Endodermal cell (in vitro differentiated cells): ENCODE measurements at places on chromosomes 2 and 18. TPM values are rescaled to one million over a fixed set of nuclear protein-coding genes. Genes with fewer than 3 reads are reported as not detected.

The UPP2 gene
- not detected in 3 replicates for total RNA-seq

The TLX2 gene
- 0.27 to 0.53 TPM in 2 of 3 replicates, not detected in the other for total RNA-seq

The STARD6 gene
- not detected in 2 replicates for total RNA-seq

The SCTR gene
- 0.20 and 0.36 TPM in 2 replicates for total RNA-seq

The SULT1C4 gene
- 2.7 and 3.5 TPM in 2 replicates for total RNA-seq

The ALPI gene
- not detected in 2 replicates for total RNA-seq

The GAREM2 gene
- 8.1 and 9.2 TPM in 2 replicates for total RNA-seq

The HSBP1L1 gene
- total RNA-seq: 2.7 and 2.8 TPM in 2 replicates

The CFC1 gene
- total RNA-seq: 0.93 to 1.4 TPM in 2 of 3 replicates, not detected in the other

The OSR1 gene
- 0.17 to 0.59 TPM in 2 of 3 replicates, not detected in the other for total RNA-seq

The CREG2 gene
- 0.49 TPM in 1 of 3 replicates, not detected in the others for total RNA-seq

The REG3A gene
- total RNA-seq: not detected in 2 replicates

DNA sequence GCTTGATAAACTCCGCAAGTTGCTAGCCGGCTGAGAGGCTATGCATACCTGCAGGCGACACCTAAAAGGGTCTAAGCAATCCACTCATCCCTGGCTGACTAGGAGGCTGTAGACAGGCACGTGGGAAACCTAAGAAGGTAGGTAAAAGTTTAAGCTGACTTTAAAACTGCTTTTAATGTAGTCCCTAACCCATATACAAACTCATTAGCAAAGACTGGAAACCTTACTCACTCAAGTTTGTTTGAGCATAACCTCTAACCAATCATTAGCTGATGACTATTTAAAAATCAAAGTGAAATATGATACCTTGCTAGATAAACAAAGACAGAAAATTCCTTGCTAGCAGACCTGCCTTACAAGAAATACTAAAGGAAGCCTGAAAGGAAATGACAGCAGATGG, 106.4 kb downstream of the EXOC6B start:
- peak; percentile 72 for DNase-seq

- no peak for DNase-seq
These were observed 7.5 kb upstream of the ZNF516 start for GRCh38 chr18:76502551-76502950.

GRCh38 chr2:170224692-170225294, 46.8 kb downstream of the MYO3B start:
- no peak for DNase-seq

- no peak for DNase-seq
These were observed 73.0 kb upstream of the TTN start for GRCh38 chr2:178880257-178880656.

- DNase-seq: no peak
These were observed 152.5 kb downstream of the CLIP4 start for GRCh38 chr2:29267720-29268119.

DNA sequence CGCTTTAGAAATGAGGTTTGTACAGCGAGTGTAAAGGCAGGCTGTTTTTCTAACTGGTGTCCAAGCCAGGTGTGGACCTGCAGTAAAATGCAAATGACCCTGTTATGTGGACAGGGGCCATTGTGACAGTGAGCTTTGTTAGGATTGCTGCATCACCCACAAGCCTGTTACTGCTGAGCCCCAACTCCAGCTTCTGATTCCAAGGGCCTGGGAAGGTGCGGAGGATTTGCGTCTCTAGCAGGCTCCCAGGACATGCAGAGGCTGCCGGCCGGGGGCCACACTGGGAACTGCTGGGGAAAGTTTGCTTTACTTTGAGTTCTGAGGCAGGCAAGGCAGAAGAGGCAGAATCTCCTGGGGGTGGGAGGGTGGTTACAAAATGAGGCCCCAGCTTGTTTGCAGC, 164.1 kb downstream of the GLI2 start:
- DNase-seq: peak; percentile 73

- peak; percentile 50 for DNase-seq
These were observed 104.4 kb upstream of the CDC42EP3 start for GRCh38 chr2:37775908-37776250.

- DNase-seq: no peak
These were observed 108.4 kb downstream of the MRO start for GRCh38 chr18:50711386-50711785.

DNA sequence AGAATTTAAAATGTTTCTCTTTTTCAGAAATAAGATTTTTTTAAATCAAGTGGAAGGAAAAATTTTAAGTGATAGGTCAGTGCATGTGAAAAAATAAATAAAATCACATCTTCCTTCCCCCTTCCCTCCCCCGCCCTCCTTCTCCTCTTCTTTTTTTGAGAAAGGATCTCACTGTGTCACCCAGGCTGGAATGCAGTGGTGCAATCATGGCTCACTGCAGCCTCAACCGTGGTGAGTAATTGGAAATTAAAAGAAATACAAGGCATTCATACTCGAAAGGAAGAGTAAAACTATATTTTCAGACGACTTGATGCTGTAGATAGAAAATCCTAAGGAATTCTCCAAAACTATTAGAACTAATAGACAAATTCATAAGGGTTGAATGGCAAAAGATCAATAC, 16.9 kb upstream of the CRACDL start:
- DNase-seq: no peak

DNA sequence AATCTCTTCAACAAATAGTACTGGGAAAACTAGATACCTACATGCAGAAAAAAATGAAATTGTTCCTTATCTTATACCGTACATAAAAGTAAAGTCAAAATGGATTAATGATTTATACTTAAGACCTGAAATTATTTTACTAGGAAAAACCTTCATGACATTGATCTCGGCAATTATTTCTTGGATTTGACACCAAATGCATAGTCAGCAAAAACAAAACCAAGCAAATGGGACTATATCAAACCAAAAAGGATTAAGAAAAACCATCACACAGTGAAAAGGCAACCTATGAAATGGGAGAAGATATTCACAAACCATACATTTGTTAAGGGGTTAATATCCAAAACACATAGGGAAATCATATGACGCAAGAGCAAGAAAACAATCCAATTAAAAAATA, 433.6 kb downstream of the LRATD1 start:
- no peak for DNase-seq

DNA sequence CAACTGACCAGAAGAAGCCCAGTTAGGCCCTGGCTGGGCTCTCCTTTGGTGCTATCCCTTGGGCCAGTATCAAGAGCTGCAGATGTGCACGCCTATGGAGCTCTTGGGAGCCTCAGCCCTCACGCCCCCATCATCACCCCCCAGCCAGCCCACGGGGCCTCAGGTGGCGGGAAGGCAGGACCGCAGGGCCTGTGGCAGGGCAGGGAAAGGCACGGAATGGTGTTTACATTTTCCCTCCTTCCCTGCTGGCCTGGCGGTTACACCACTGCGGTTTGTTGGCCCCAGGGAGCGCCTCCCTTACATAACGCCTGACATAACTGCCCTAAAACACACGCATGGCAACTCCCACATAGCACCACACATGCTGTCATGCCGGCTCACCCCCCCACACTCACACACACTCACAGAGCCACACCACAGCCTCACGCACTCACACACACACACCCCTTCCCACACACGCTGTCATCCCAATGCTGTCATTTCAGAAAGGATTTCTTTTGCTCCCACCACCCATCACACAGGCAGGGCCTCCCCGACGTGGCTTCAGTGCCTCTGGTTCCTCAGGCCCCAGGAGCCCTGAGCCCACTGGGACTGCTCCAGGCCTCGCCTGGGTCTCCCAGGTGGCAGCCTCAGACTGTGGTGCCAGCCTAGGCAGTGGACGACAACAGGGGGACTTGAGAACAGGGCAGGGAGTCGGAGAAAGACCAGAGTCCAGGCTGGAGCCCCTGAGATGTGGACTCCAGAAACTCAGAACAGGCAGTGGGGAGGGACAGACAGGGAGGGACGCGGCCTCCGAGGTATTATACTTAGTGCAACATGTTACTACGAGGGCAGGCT, 15.7 kb downstream of the ZFP36L2 start:
- peak; percentile 48 for DNase-seq

GRCh38 chr2:240310201-240310600, 125.3 kb upstream of the GPC1 start:
- no peak for DNase-seq

DNA sequence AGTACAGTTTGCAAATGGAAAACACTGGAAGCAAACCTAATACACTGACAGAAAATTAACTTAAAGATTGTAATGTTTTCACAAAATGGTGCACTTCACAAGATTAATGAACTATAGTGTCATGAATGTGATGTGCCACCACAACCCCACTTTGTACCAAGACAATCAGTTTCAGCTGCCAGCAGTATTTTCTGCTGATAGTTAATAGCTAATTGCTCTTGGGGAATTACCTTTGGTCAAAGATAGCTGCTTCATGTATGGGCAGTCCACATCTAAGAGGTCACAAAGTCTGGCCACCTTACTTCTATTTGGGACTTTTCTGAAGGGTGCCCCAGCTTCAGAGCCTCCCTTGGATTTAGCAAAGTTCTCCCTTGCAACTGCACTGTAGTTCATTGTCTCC, 254.0 kb downstream of the CALCRL start:
- no peak for DNase-seq

DNA sequence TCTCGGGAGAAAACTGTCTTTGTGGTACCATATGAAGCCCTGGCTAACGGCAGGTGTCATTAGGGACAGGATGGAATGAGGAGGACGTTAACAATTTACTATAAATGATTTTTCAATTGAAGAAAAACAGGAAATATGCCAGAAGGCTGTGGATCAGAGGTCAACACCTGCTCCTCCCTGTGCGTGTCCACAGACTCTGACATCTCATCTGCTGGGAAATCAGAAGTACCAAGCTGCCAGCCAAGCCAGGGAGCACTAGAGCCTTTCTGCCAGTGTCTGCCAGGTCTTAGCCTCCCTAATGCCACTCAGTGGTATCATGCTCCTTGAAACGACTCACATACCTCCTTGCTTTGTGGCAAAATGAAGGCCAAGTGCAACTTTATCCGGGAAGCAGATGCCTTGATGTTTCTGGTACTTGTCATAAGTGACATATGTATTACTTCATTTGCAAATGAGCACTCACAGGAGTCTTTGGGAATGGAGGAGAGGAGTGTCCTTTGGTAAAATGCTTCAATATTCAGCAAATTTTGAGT, 541.1 kb downstream of the SATB2 start:
- no peak for DNase-seq

- no peak for DNase-seq
These were observed 681.3 kb downstream of the ADCYAP1 start for GRCh38 chr18:1585881-1586488.

DNA sequence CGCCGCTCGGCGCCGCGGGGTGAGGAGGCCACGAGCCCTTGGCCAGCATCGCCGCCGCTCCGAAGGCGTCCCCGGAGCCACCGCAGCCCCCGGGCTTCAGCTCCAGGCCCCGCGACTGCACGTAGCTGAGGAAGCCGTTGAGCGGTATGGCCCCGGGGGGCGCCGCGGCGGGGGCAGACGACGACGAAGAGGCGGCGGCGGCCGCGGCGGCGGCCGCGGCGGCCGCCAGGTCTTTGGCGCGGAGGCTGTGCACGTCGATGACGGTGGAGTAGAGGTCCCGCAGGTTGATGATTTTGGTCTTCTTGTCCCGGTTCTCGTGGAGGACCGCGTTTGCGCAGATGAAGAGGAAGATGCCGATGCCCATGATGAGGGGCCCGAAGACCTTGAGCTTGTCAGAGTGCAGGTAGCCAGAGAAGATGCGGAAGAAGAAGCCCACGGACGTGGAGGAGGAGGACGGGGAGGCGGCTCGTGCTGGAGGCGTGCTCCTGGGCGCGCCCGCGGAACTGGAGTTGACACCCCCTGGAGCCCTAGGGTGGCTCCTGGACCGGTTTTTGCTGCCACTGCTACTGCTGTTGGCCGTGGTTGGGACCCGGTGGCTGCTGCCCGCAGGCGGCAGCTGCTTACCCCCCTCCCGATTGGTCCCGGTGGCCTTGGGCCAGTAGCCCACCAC, 4.0 kb downstream of the TMEM200C start:
- DNase-seq: peak; percentile 59

DNA sequence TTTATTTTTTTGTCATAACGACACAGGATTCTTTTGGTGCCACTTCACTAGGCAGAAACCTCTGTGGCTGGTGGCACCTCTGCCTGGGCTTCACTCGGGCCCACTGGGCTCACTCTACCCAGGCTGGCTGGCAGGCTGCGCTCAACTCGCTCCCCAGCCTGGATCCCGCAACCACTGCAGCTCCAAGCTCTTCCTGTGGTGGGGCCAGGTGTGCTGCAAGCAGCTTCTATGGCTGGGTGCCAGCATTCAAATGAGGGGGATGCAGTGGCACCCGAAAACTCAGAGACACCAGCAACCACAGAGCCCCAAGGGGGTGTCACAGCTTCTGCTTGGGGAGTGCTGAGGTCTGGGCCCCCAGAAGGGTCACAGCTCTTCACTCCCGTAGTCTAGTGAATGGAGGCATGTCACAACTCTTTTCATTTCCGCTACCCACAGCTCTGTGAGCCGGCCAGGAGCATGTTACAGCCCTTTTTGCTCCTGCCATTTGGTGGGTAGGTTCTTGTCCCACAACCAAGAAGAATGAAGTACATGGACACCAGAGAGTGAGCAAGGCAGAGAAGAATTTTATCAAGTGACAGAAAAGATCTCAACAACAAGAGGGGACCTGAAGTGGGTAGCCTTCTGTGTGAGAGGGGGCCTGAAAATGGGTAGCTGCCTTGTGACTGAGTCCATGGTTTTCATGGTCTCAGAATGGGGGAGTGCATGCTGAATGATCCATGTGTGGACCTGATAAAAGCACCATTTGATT, 170.1 kb downstream of the UBR3 start:
- no peak for DNase-seq

GRCh38 chr2:98518101-98518500, 73.4 kb downstream of the INPP4A start:
- DNase-seq: peak; percentile 65

DNA sequence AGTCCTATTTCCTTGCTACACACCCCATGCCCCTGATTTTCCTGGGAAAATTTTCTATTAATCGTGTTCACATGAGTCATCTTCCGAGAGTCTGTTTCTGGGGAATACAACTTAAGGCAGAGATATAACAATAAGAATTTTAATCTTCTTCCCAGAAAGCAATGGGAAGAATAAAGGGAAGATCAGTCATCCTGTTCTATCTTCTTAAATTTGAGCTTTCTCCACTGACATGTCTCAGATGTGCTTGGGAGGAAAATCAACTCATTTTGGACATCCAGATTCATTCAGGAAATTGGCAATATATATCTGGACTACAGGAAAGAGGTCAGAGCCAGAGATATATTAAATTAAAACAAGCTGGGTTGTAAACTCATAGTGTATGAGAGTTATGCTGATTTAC, 62.3 kb upstream of the SPAG16 start:
- DNase-seq: no peak

DNA sequence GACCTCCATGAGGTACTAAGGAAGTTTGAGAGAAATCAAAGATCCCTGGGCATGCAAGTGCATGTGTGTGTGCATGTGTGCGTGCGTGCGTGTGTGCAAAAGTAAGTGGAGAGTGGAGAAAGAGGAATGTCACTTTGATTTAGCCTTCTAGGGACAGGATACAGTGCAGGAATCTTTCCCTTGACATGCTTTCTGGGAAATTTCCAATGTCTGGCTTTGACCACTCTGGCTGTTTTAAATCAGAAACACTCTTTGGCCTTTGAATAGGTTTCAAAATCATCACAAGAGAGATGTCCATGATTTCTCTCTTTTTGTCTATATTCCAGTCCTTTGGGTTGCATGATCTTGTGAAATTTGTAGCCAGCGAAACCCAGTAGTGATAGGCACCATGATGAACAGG, 162.0 kb downstream of the ALK start:
- DNase-seq: no peak
